ENCODE measurements at places on chromosomes 6 and 20.

GRCh38 chr20:25218492-25218891 is 23.0 kb downstream of the ENTPD6 start:
- DNase-seq, result no peak

- no peak for DNase-seq
These were observed 8.9 kb downstream of the UTRN start for GRCh38 chr6:144294016-144294415.

DNA sequence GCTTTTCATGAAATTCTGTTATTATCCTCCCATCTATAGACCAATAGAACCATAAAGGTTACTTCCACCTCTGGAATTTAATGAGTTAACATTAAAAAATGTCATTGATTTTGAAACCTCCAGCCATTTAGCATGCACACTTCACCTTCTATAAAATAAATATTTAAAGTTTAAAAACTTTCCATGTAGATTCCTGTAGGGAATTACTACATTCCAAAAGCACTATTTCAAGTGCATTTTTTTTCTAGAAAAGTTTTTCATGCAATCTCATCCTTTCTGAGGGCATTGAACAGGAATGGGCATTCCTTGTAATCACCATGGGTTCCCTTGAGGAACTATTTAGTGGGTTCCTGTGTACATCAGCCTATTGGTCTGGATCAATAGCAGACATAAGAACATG is 253.8 kb upstream of the RIN2 start:
- DNase-seq, result no peak

DNA sequence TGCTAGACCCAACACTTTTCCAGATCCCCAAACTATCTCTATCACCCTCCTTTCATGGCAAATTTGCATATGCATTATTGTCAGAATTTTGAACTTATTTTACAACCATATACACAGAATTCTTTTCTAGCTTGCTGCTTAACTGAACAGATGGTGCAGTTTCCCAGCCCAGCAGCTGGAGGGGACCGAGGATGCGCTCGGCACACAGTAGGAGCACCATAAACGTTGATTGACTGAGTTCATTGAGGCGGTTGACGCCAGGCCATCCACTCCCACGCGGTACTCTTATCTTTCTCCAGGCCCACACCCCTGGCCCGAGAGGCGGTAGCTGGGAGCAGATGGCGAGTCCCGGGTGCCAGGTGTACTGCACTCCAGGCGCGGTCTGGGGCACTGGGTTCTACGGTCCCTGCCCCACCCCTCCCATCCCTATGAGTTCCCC is 6.8 kb upstream of the SOX4 start:
- no peak for DNase-seq

- DNase-seq, result peak; percentile 39
These were observed 454 bp downstream of the L3MBTL3 start for GRCh38 chr6:130018744-130019325.

DNA sequence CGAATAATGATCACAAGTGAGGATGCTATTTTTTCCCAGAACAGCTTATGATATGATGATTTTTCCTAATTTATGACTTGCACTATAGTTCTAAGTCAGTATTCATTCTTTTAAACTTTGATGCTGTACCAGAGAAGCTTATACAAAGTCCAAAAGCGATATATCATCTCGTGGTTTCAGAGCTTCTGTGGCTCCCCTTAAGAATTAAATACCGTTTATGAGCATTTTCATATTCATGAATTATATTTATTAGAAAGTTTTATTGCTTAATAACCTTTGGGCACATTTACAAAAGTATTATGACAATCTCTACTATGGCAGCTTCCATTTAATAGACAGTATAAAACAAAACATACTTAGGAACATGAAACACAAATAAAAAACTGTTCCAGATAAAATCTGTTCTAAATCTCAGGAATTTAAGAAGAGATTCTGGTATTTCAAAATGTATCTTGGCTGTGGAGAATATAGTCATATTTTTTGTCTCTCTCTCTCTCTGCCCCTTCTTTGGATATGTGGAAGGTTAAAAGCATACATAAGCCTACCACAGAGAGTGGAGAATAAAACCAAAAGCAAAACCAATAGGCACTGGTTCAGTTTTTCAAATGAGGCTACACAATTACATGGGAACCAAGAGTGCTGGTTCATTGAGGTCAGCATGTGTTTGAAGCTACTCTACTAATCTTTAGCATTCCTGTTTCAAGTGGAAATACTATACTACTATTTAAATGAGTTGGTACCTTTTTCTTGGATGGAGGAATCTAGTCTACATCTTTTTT is 884.5 kb upstream of the GJE1 start:
- DNase-seq, result no peak

GRCh38 chr6:78505178-78505577 is 362.2 kb upstream of the IRAK1BP1 start:
- DNase-seq, result no peak

GRCh38 chr20:57663681-57664451 is 43.6 kb upstream of the ZBP1 start:
- no peak for DNase-seq

GRCh38 chr6:5412017-5412416 is 150.7 kb downstream of the FARS2 start:
- no peak for DNase-seq

DNA sequence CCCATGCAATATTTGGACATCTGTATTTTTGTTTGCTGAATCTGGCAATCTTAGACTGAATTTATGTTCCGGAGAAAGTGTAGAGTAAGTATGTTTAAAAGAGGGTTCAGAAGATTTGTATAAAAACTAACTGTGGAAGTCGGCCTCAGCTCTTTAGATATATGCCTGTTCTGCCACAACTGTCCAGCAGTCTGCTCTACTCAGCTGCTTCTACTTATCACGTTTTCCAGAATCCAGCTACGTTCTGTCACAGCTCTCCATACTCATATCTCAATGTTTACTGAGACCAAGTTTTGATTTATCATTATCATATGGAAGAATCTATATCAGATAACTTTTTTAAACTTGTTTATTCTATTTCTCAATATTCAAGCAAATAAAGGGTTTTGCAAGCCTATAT is 721.3 kb downstream of the EYS start:
- DNase-seq, result no peak

DNA sequence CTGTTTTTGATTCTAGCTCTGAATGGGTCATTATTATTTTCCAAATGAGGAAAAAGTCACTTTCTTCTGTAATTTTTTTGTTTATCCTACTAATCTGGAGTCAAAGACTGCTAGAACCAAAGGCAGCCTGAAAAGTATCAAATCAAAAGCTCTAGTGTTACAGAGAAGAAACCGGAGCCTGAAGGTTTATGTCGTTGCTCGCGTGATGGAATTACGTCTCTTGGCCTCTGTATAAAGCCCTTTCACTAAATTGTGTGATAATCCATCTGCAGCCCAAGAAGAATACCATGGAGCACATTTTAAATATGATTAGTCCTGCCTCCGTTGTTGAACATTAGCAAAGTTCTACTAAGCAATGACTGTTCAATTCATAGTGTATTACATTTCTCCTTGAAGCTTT is 738.6 kb downstream of the C6orf118 start:
- DNase-seq, result no peak

DNA sequence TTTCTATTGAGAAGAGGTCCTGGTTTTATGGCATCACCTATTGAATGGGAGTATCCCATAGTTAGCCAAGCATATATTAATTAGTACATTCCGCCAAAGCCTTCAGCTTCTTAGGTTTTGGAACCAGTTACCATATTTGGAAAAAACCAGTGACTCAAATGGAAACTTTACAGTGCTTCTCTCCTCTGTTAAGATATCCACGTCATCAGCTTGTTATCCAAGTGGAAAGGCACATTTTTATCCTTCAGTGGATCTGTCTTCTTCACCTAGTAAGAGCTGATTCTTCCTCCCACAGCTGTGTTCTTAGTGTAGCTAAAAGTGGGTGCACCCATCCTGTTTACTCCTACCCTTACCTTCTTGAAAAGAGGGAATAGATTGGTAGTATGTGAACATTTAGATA is 34.5 kb downstream of the TPD52L1 start:
- no peak for DNase-seq

GRCh38 chr6:168451805-168452517 is 11.0 kb downstream of the SMOC2 start:
- DNase-seq, result no peak

DNA sequence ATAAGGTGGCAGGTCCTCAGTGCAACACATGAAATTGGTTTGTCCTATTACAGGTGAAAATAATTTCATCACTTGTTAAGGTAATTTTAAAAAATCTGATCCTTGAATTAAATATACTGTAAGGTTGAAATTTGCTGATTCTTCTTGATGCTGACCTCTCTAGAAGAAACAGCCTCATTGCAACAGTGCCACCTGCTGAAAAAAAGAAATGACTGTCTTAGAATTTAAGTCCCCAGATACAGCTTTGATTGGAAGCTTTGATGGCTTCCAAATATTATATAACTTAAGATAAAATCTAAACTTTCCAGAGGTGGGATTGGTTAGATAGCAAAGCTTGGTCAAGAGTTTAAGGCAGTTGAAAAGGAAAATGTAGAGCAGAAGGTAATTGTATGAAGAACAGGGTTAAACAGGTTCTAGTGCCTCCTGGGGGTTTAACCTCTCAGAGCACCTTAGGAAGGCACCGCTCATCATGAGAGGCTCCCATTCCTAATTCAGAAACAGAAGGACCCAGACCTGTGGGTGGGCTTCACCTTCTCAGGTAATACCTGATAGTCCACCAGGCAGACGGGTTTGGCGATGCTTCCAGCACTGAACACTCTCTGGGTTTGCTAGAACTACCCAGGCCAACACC is 401.0 kb downstream of the PAX1 start:
- DNase-seq, result no peak

DNA sequence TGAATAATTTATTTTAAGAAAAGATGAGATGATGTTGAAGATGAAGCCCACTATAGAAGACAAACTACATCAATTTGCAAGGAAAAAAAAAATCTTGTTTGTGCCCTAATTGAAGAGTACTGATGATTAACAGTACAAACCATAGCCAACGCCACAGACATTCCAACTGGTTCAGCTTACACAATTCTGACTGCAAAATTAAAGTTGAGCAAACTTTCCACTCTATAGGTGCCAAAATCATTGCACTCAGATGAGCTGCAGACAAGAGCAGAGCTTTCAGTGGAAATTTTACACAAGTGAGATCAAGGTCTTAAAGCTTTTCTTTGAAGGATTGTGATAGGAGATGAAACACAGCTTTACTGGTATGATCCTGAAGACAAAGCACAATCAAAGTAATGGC is 85.3 kb downstream of the OGFRL1 start:
- no peak for DNase-seq

DNA sequence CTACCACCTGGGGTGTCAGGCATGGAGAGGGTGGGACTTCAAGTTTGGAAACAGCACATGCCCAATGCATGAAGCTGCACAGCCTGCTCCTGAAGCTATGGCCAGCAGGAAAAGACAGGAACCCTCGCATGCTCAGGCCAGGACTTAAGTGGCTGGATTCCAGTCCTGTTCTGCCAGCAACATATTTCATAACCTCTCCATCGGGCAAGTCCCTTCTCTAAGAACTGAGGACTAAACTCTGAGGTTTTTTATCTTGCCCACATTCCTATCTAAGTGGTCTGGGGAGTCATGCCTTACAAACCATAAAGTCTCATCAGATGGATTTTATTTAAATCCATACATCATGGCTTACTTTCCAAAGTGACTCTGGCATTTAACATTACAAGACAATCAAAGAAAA is 27.5 kb upstream of the AGPAT4 start:
- DNase-seq, result no peak

- DNase-seq, result no peak
These were observed 387.9 kb downstream of the ADGRB3 start for GRCh38 chr6:69022993-69023392.

DNA sequence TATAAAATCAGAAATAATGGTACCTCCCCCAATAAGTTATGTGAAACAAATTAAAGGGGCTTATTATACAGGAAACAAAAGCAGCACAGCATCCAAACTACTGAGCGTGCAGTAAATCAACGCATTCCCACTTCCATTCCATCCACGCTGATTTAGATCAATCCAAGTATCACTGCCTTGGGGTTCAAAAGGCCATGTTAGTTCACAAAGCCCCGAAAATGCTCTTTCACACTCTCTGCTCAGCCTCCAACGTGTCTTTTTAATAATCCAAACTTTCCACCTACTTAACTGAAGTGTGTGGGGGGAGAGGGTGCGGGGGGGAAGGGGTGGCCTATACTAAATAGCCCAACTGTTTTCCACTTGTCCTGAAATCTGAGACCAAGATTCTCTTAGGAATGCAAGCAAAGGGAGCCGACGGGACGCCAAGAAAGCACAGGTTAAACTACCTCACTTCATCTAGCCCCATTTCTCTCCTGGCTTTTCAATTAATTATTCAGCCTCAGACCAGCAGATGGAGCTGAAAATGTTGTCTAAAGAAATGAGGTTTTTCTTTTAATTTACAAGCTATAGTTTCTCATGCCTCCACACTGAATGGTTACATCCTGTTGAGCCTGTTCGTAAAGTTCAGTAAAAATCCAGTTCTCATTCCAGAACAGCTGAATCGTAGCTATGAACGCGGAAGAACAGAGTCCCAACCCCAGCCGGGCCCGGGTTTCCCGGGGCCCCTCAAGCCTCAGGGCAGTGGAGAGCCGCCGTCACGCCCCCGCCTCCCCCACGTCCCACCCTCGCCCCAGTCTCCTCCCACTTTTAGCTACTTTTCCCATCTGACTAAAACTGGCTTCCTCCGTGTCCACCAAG is 1.0 kb upstream of the NXT1 start:
- peak; percentile 19 for DNase-seq

- DNase-seq, result no peak
These were observed 226.6 kb downstream of the ALDH8A1 start for GRCh38 chr6:134723081-134723871.

GRCh38 chr6:28311139-28311823 is 24.7 kb downstream of the ZSCAN31 start:
- DNase-seq, result no peak

GRCh38 chr6:18142591-18142861 is 12.4 kb downstream of the TPMT start:
- no peak for DNase-seq

GRCh38 chr20:32357375-32357868 is 709 bp upstream of the ASXL1 start:
- DNase-seq, result no peak

- peak; percentile 8 for DNase-seq
These were observed 129.4 kb upstream of the RIN2 start for GRCh38 chr20:19628570-19629134.

DNA sequence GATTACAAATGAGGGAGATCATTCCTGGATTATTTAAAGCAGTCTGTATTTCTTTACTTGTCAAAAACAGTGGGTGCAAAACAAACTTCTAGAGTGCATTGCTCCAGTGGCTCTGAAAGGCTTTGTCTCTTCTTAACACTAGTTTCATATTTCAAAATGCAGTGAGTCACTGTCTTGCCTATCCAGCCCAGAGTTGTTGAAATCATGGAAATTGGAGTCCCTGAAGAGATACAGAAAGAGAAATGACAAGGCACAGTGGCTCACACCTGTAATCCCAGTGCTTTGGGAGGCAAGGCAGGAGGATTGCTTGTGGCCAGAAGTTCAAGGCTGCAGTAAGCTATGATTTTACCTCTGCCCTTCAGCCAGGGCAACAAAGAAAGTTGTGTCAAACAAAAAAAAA is 11.3 kb downstream of the SLC2A12 start:
- no peak for DNase-seq

GRCh38 chr6:23319582-23319981 is 750.2 kb downstream of the HDGFL1 start:
- no peak for DNase-seq

Measured in activated naive CD4-positive, alpha-beta T cell treated with Interleukin-2 at 50 U/mL for 16 hours (primary cell).